ENCODE measurements at places on chromosomes 2 and 18. TPM values are rescaled to one million over a fixed set of nuclear protein-coding genes. Genes with fewer than 3 reads are reported as not detected.

Gene PTPRM
- total RNA-seq: 64.2 TPM

Gene PAIP2B
- 1.6 TPM for total RNA-seq

Gene C2orf74
- 19.0 TPM for total RNA-seq

Gene SULT1C3
- not detected for total RNA-seq

Gene CGREF1
- 9.3 TPM for total RNA-seq

Gene BCL2
- total RNA-seq: 4.2 TPM

Gene CYP27C1
- 0.41 TPM for total RNA-seq

Gene ATP5MC3
- total RNA-seq: 61.2 TPM

Gene SERPINB12
- not detected for total RNA-seq

Measured in fibroblast of the aortic adventitia (primary cell).